ENCODE measurements at places on chromosomes 1 and 21.

DNA sequence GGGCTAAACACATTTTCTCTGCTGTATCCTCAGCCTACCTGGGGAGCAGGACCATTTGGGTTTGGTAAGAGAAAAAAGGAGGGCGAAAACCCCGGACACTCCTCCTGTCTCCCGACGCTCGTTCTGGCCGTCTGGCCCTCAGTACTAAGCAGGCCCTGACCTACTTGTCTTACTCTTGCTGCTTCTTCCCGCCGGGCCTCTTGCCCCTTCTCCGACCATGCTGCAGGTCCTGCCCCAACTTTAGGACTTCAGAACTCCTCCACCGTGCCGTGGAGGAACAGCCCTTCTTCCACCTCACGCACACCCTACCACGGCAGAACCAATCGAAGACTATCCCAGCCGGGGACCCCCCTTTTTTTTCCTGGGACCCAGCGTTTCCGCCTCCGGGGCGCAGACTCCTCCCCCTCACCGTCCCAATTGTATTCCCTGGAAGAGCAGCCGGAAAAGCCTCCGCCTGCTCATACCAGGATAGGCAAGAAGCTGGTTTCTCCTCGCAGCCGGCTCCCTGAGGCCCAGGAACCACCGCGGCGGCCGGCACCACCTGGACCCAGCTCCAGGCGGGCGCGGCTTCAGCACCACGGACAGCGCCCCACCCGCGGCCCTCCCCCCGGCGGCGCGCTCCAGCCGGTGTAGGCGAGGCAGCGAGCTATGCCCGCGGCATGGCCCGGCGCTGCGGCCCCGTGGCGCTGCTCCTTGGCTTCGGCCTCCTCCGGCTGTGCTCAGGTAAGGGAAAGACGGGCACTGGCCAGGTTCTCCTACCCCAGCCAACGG is at the start of gene CHRNB2:
TSS of gene CHRNB2 (plus strand) at position 393 of the 771 bp plus-strand sequence. CDS start at position 660, 267 bp downstream.
- DNase-seq = peak; percentile 35

DNA sequence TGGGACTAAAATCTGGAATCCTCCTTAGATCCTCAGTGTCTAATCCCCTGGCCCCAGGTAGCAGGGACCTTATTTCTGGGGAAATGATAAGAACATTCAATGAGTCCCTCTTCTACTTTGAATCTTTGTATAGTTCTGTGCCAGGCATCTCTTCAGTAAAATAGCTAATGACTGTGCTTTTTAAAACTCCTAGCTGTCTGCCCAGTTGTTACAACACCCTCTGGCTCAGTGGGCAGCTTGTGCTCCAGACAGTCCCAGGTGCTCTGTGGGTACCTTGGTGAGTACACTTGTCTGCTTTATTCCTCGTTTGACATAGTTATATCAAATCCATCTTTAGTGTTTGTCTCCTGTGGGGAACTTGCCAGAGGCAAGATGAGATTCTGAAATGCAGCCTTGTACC is 18.0 kb downstream of the TGFB2 start:
- DNase-seq = no peak

DNA sequence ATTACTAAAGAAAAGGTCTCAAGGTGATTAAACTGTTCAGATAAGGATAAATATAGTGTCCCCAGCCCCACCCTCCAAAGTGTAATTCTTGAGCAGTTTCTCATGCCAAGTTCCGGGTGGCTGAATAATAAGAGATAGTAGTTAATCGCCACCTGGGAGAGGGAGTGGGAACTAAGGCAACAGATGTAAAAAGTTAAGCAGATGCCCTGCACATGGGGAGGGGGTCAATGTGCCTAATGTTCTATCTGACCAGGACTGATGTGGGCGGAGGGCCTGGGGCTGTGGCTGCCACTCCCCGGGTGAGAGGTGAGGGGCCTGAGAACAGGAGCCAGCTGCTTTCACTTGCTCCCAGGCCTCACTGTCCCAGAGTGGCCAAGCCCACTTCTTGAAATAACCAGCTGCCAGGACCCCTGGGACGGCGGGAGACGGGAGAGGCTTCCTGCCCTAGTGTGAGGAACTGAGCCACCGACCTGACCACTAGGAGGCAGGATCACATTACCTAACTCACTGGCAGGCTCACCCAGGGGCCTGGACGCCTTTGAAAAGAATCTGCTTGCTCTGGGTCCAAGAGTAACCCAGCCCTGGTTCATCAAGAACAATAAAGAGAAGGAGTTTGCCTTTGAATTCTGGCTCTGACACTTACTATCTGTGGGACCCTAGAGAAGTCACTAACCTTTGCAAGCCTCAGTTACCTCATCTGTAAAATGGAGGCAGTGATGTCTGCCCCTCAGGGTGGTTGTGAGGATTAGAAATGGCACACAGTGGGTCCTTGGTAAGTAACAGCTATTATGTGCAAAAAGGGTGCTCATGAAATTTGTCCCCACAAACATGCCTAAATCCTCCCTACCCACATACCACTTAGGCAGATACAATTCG is 179.2 kb downstream of the ATG4C start:
- DNase-seq = peak; percentile 29

GRCh38 chr1:231159202-231159962 is 2.5 kb upstream of the TRIM67 start:
- no peak for DNase-seq

- DNase-seq = no peak
These were observed 12.8 kb downstream of the HEYL start for GRCh38 chr1:39626646-39627045.

DNA sequence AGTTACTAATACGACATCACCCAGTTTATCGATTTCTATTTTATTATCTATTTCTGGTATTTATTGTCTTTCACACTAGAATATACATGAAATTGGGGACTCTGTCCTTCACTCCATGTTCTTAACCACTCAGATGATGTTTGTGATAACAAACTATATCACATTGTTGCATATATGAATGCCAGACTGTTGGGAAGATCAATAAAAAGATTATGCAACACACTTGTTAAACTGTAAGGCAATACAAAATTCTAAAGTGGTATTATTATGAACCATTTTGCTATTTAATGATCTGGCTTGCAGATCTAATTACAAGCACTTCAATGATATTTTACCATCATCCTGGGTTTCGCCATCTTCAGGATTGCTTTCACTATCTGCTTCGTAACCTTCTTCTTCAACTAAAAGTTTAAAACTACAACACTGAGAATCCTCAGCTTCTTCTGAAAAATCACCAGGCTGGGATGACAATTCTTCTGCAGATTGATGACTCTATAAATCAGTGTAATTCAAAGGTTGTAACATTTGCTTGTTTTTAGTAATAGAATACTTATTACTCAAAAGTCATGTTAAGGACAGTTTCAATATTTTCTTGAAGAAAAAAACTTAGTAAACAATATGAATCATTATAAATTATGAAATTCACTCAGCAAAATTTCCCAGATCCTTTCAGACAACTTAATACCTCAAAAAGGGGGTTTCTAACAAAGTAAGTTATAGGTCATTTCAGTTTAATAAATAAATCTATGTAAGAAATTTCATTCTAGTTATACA is 63.9 kb downstream of the LYST start:
- DNase-seq = no peak

DNA sequence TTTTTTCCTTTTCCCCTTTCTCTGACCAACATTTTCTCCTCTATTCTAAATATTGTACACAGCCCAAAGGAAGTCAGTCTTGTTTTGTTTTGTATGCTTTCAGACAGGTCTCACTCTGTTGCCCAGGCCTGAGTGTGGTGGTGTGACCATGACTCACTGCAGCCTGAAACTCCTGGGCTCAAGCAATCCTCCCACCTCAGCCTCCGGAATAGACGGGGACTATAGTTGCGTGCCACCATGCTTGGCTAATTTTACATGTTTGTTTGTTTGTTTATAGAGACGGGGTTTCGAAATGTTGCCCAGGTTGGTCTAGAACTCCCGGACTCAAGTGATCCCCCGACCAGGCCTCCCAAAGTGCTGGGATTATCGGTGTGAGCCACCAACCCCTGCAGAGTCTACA is 72.8 kb downstream of the NRIP1 start:
- peak; percentile 46 for DNase-seq

DNA sequence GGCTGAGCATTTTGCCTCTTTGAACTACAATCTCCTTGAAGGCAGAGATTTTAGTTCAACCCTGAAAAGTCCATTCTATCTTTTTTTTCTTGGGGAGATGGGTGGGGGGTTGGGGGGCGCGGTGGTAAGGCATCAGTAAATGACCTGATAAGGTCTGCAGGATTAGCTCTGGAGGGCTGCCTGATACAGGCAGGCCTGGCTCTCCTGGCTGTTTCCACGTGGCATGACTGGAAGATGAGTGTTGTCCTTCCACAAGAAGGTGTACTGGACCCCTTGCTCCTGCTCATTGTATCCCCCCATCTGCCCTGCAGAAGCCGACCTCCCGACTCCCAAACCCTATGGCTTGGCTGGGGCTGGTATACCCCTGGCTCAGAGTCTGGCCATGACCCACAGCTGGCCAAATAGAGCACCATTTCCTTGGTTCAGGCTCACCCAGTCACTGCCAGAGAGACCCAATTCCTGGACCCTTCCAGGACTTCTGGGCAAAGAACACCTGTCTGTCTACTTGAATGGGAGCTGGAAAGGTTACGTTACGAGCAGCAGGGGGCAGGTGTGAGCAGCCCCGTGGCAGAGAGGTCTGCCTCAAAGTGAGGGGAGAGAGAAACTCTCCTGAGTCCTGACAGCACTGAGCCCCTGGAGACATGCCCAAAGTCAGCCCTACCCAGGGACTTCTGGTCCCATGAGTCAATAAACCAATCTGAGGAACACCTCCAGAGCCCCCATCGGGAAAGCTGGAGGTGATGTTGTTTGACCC is 17.0 kb downstream of the DHRS3 start:
- DNase-seq = peak; percentile 56

- DNase-seq = no peak
These were observed 36.8 kb downstream of the TRIM11 start for GRCh38 chr1:228369608-228370438.

GRCh38 chr1:54791880-54792522 is 9.1 kb downstream of the TTC22 start:
- DNase-seq = peak; percentile 20

DNA sequence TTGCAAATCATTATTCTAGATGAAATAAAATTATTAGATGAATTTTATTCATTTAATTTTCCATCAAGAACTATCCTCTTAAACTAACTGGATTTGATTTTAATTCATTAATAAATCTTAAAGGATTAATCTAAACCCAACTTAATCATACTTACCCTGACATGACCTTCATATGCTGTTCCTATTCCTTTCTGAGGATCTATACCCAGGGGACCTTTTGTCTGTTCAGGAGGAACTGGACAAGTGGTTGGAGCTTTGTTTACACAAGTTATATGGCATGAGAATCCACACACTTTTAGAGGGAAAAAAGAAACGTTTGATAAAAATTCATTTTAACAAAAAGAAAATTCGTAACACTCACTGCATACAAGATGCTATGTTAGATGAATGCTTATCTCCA is 95.2 kb downstream of the COQ8A start:
- DNase-seq = no peak

DNA sequence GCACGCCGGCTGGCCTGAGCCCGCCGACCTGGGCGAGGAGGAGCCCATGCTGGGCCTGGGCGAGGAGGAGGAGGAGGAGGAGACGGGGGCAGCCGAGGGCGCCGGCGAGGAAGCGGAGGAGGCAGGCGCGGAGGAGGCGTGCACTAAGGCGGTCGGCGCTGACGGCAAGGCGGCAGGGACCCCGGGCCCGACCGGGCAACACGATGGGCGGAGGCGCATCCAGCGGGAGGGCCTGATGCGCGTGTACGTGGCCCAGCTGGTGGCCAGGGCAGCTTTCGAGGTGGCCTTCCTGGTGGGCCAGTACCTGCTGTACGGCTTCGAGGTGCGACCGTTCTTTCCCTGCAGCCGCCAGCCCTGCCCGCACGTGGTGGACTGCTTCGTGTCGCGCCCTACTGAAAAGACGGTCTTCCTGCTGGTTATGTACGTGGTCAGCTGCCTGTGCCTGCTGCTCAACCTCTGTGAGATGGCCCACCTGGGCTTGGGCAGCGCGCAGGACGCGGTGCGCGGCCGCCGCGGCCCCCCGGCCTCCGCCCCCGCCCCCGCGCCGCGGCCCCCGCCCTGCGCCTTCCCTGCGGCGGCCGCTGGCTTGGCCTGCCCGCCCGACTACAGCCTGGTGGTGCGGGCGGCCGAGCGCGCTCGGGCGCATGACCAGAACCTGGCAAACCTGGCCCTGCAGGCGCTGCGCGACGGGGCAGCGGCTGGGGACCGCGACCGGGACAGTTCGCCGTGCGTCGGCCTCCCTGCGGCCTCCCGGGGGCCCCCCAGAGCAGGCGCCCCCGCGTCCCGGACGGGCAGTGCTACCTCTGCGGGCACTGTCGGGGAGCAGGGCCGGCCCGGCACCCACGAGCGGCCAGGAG is 7.2 kb upstream of the IBA57 start:
- DNase-seq = no peak

DNA sequence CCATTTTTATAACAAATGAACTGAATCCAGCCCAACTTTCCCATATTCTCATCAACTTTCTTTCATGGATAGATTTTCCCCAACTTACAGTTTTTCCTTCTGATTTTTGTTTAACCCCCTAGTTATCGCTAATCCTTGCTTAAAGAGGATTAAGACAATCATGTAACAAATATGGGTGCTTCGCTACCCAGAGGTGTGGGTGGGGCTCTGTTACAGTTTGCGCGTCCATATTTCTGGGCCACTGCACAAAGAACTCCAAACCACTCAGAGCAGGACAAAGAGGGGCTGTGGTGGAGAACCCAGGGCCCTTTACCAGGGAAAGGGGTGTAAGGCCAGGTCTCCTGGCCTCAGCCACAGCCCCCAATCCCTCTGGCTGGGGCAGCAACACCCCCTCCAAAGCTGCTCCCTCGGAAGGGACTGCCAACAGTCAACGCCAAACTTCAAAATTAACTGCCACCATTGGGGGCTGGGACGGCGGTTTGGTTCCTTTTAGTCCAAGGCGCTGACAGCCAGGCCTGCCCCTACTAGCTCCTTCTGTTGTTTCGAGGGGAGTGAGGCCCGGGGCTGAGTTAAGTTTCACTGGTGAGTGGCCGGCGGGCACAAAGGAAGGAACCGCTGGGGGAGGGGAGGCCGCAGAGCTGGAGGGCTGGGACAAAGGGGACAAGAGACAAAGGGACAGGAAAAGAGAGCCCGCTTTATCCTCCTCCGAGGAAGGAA is 27.9 kb downstream of the SSBP3 start:
- no peak for DNase-seq

DNA sequence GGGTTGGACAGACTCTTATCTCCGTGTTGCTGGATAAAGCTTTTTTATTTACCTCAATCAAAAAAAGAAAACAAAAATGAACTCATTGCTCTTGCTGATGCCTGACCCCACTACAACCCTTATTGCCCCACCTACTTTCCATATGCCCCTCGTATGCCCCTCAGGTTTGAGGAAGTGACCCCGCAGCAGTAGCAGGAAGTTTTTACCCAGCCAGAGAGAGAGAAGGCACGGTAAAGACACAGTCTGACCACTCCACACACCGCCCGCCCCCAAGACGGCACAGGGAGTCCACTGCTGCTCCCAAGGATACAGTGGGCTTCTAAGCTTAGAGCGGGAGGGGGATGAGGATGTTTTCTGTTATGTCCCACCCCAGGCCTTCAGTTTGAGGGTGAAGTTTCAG is 9.8 kb downstream of the PLEKHO1 start:
- DNase-seq = no peak
